Activated CD8-positive, alpha-beta memory T cell treated with anti-CD3 and anti-CD28 coated beads for 4 hours (primary cell): ENCODE measurements at places on chromosomes 5 and 9.
A peak's percentile ranks its signal among the peaks of the same experiment; 100 is the strongest.

DNA sequence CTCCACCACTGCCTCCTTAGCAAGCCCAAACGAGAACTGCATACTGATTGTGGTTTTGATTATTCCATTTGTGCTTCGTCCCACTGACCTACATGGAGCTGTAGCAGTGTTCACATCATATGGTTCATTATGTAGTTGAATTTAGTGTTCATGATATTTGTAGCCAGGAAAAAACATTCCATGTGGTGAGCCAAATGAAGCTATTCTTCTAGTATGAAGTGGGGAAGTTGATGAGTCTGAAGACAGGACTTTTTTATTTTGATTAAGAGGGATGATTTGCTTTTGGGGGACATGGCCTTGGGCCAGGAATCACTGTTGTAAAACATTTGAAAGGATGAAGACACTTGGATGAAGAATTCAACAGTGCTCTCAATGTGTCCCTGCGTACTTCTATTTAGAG, 192.9 kb upstream of the SLC27A6 start:
- DNase-seq = no peak

DNA sequence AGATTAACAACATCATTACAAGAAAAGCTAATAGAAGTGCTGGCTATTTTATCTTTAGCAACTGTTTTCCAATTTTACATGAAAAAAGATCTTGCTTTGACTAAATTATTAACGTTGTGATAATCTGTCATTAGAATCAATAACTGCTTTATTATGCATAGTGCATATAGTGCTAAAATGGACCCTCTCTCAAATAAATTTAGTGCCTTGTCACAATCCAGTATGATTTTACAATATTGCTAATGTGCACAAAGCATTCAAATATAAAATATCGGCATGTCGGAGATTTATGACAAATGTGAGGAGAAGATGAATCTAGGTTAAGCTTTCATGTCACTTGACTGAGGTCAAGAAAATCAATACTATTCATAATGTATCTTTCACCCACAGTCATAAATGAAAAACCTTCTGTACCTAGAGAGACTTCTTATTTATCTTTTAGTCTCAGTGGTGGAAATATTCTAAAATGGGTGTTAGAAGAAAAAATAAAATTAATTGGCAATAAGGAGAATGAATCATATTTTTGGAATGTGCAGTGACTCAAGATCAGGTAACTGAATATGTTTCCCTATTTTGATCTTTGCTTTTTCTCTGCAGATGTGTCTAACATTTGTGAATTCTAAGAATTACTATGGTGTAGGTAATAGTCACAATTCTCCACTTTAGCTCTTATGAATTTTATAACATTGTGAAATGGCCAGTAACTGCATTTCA, 672.9 kb upstream of the GRAMD2B start:
- DNase-seq = no peak

DNA sequence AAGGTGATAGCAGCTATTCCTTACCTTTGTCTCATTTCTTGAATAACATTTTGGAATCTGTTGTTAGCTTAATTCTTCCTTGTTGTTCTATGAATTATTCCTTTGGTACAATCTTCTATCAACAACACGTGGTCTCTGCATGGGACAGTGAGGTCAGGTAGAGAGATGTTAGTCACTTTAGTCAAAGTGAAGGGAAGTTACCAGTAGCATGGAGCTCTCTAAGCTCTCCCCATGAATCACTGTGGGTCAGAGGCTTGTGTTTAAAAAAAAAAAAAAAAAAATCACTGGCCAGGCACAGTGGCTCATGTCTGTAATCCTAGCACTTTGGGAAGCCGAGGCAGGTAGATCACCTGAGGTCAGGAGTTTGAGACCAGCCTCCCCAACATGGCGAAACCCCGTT, 116.0 kb downstream of the GOLPH3 start:
- DNase-seq = no peak

DNA sequence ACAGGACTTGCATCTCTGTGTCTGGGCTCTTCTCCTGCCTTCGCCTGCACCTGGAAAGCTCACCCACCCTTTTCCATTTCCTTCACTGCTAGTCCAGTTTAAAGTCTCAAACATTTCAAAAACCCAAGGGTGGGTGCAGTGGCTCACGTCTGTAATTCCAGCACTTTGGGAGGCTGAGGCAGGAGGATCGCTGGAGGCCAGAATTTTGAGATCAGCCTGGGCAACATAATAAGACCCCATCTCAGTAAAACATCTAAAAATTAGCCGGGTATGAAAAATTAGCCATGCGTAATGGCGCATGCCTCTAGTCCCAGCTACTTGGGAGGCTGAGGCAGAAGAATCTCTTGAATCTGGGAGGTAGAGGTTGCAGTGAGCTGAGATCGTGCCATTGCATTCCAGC, 139.9 kb upstream of the RETREG1 start:
- DNase-seq = no peak

GRCh38 chr5:126480824-126481223, 57.6 kb downstream of the GRAMD2B start:
- DNase-seq = no peak

- DNase-seq = no peak
These were observed 53.1 kb upstream of the TYRP1 start for GRCh38 chr9:12640016-12640587.

DNA sequence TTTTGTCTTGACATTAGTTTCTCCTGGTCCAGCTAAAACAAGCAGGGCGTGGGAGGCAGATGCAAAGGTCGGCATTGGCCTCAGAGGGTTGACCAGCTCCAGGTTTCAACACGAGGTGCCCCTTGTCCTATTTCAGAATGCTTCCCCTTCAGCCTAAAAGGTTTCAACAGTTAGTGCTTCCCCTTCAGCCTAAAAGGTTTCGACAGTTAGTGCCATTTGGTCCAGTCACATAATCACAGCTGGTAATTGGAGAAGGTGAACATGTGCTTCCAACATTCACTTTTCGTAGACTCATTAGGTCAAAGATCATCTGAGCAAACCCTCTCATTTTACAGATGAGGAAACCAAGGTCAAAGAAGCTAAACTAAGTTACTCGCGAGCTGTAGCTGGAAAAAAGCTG, 270.3 kb upstream of the MAP3K1 start:
- no peak for DNase-seq

- no peak for DNase-seq
These were observed 470 bp upstream of the SLC22A5 start for GRCh38 chr5:132369007-132369473.

GRCh38 chr5:87732875-87733768, 320.4 kb upstream of the CCNH start:
- DNase-seq = no peak

GRCh38 chr5:115565233-115565632, 20.7 kb upstream of the FEM1C start:
- no peak for DNase-seq

DNA sequence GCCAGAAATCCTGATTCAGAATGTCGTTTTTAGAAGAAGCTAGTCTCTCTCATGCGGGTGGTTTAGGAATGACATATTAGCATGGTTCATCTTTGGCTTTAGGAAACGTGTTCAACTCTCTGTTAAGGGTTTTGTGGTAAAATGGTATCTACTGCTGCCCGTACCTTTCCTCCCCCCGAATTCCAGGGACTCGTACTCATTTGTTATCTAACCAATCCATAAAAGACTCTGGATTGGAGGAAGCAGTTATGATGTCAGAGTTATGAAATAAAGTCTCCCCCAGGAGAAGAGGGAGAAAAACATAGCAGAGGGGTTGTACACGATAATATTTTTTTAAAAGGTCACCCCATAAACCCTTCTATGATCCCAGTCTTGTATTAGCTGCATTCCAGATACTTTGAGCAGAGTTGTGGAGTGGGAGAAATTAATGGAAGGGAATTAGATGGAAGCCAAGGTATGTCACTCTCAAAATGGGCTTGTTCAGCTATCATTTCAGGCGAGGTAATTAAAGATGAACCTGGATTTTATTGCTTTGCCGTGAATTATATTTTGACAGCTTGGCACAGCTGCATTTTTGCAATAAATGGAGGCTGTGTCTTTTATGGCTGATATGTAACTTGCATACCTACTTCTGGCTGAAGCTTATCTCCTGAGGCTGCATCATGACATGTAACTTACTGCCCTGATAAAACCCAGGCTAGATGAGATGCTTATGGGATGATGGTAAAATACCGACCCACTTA, 31.3 kb downstream of the RAI14 start:
- no peak for DNase-seq

- DNase-seq = no peak
These were observed 141.1 kb downstream of the EFNA5 start for GRCh38 chr5:107529618-107530017.

DNA sequence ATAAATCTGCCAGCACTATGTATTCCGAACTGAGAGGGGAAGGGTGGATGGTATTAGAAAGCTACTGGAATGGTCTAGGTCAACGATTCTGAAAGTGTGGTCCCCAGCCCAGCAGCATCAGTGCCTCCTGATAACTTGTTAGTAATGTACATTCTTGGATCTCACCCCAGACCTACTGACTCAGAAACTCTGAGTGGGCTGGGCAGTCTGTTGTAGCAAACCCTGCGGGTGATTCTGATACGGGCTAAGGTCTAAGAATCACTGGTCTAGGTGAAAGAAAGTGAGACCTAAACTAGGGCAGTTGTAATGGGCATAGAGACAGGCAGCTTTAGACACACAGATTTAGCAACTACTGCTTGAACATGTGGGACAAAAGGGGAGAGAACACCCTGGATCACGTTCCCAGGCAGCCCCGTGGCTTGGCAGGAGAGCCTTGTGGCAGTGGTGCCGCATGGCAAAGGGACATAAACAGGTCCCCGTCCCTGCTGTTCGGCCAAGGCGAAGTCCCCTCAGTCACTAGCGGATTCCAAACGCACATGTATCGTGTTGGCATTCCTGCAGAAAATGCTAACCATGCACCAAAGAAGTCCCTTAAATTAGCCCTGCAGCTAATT, 216.3 kb downstream of the TTLL11 start:
- DNase-seq = no peak

DNA sequence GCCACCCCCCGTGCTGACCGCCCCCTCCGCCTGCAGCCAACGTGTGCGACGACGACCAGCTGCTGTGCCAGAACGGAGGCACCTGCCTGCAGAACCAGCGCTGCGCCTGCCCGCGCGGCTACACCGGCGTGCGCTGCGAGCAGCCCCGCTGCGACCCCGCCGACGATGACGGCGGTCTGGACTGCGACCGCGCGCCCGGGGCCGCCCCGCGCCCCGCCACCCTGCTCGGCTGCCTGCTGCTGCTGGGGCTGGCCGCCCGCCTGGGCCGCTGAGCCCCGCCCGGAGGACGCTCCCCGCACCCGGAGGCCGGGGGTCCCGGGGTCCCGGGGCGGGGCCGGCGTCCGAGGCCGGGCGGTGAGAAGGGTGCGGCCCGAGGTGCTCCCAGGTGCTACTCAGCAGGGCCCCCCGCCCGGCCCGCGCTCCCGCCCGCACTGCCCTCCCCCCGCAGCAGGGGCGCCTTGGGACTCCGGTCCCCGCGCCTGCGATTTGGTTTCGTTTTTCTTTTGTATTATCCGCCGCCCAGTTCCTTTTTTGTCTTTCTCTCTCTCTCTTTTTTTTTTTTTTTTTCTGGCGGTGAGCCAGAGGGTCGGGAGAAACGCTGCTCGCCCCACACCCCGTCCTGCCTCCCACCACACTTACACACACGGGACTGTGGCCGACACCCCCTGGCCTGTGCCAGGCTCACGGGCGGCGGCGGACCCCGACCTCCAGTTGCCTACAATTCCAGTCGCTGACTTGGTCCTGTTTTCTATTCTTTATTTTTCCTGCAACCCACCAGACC, 80.2 kb downstream of the NTNG2 start:
- peak; percentile 28 for DNase-seq

- DNase-seq = no peak
These were observed 6.0 kb downstream of the RXRA start for GRCh38 chr9:134332266-134332665.

DNA sequence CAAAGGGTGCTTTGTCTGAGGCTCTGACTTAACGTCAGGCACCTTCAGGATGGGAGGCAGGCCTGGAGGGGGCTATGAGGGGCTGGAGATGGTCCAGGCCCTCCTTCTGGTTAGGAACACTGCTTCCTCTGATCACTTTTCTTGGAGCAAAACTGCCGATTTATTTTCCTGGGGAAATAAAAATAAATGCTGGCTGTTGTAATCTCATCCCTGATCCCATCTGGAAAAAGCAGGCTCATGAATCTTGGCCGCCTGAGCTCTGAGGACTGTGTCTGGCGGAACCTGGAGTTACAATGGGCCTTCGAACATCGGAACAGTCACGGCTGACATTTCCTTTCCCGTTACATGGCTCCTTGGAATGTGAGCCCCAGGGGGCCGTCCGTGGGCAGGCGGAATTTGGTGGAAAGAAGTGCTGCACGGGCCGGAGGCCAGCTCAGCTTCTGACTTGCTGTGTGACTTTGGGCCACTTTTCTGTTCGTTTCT, 157.8 kb downstream of the RGS3 start:
- no peak for DNase-seq

DNA sequence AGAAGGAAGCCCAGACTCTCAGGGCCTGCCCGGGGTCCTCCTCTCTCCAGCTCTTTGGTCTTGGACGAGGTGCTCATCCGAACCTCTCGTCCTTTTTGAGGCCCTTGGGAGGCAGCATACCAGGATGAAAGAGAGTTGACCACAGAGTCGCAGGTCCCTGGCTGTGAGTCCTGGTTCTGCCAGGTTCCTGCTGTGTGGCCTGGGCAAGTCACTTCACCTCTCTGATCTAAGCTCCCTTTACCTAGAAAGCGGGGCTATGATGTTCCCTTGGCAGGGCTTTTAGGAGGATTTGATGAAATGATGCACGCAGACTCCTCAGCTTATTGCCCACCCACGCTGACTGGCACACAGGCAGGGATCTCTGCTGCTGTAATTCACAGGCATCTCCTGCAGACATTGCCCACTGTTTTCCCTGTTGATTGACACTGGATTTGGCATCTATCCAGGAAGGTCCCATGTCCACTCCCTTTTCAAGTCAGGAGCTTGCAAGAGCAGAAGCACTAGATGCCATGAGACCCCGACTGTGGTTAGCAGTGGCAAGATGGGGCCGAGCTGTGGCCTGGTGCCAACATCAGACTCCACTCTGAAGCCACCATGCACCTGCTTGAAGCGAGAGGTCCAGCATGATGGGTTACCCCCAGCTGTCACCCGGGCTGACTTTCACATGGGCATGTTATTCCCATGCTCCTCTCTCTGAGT, 71.5 kb downstream of the MACROH2A1 start:
- no peak for DNase-seq

DNA sequence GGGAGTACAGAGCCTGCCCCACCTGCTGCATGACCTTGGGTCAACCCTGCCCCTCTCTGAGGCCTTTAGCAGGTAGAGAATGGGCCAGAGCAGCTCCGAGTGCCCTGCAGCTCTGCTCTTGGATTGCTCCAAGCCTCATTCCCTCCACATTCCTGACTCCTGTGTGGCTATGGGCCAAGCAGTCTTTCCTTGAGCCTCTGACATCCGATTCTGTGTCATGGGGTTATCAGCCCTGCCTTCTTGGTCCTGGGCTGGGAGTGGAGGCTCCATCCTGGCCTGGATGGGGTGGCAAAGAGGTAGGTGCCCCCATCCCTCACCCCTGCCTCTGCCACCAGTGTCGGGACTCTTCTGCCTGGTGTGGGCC, 13.7 kb downstream of the FPGS start:
- DNase-seq = no peak

- DNase-seq = no peak
These were observed 5.7 kb downstream of the NFIB start for GRCh38 chr9:14307989-14308852.
